ENCODE measurements at places on chromosomes 7 and 10. TPM values are rescaled to one million over a fixed set of nuclear protein-coding genes. Genes with fewer than 3 reads are reported as not detected.
A peak's percentile ranks its signal among the peaks of the same experiment; 100 is the strongest.

- peak overlapping the region; percentile 65 for H3K27ac ChIP-seq
- H3K36me3 ChIP-seq, result peaks cover 18% of the 10 kb centered on the region
- H3K4me1 ChIP-seq, result peaks cover 37% of the 10 kb centered on the region
- DNase-seq, result peak; percentile 72
- H3K27me3 ChIP-seq, result no peaks in the 10 kb centered on the region
These were observed 231.2 kb downstream of the EXOC4 start for GRCh38 chr7:133484086-133484485.

DNA sequence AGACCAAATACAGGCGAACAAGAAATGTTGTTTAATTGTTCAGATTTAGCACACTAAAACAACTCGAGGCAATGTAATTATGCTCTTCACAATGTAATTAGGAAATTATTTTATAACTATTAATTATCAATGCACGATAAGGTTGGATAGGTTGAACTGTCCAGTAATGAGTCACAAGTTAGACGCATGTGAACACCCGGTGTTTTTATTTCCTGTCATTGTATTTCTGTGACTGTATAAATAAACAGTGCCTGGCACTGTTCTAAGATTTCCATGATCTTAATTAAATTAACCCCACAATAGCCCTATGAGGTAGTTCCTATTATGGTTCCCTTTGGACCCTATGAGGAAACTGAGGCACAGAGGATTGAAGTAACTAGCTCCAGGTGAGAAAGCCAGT is 26.2 kb downstream of the C10orf105 start:
- no peaks in the 10 kb centered on the region for H3K27me3 ChIP-seq
- H3K4me3 ChIP-seq, result no peak overlapping the region
- H3K36me3 ChIP-seq, result no peaks in the 10 kb centered on the region
- DNase-seq, result no peak

GRCh38 chr10:93054486-93054885 is 6.1 kb upstream of the CYP26C1 start:
- no peak overlapping the region for H3K4me3 ChIP-seq
- peaks cover 2% of the 10 kb centered on the region for H3K27me3 ChIP-seq
- H3K36me3 ChIP-seq, result peaks cover 9% of the 10 kb centered on the region
- no peak overlapping the region for H3K27ac ChIP-seq
- no peaks in the 10 kb centered on the region for H3K4me1 ChIP-seq
- DNase-seq, result no peak

- DNase-seq, result peak; percentile 21
- H3K4me3 ChIP-seq, result peak overlapping the region; percentile 89
- H3K36me3 ChIP-seq, result peaks cover 2% of the 10 kb centered on the region
- peak overlapping the region; percentile 95 for H3K27ac ChIP-seq
These were observed 620 bp downstream of the BET1 start for GRCh38 chr7:94003446-94004023.

GRCh38 chr10:78424723-78425122 is 391.1 kb downstream of the RPS24 start:
- H3K4me3 ChIP-seq, result no peak overlapping the region
- no peak overlapping the region for H3K27ac ChIP-seq
- no peaks in the 10 kb centered on the region for H3K36me3 ChIP-seq
- no peaks in the 10 kb centered on the region for H3K4me1 ChIP-seq
- DNase-seq, result no peak

- H3K27me3 ChIP-seq, result no peaks in the 10 kb centered on the region
- H3K4me3 ChIP-seq, result peak overlapping the region; percentile 78
- peaks cover 9% of the 10 kb centered on the region for H3K36me3 ChIP-seq
These were observed 3.5 kb upstream of the ZNF282 start for GRCh38 chr7:149191851-149192250.

DNA sequence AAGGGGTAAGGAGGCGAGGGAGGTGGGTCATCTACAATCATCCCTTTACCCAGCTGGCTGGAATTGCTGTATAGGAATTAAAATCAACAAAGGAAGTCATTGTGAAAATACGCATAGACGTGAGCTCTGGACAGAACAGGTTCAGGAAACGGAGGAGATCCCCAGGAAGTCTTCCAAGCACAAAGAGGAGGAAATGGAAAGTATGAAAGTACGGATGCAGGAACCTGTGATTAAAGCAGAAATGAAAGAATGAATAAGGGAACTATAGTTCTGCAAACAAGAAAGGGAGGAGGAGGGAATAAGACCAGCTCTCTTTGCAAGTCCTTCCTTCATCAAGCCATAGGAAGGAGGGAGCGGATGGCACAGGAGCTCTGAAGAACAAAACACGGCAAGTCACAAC is 61.8 kb downstream of the PYROXD2 start:
- no peak overlapping the region for H3K27ac ChIP-seq
- peaks cover 7% of the 10 kb centered on the region for H3K4me1 ChIP-seq
- peaks cover 48% of the 10 kb centered on the region for H3K27me3 ChIP-seq
- DNase-seq, result no peak

DNA sequence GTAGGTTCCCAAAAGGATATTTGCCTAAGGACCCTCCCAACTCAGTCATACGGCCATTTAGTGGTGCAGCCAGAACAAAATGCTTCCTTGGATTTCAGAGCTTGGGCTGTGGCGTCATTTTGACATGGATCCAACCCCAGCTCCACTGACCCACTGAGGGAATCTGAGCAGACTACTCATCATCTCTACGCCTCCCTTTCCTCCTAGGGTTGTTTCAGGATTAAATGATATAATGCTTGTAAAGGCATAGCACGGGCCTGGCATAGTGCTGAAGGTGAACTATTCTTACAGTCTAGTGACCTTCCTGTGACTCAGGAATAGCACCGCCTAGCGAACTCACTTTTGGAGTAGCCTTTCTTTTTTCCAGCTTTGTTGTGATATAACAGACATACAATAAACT is 70.3 kb upstream of the LOXL4 start:
- DNase-seq, result no peak
- peaks cover 12% of the 10 kb centered on the region for H3K4me1 ChIP-seq
- peaks cover 8% of the 10 kb centered on the region for H3K27me3 ChIP-seq
- no peak overlapping the region for H3K4me3 ChIP-seq
- H3K36me3 ChIP-seq, result no peaks in the 10 kb centered on the region

GRCh38 chr7:33762151-33762910 is 143.0 kb upstream of the BMPER start:
- no peaks in the 10 kb centered on the region for H3K27me3 ChIP-seq
- H3K4me3 ChIP-seq, result no peak overlapping the region
- H3K36me3 ChIP-seq, result no peaks in the 10 kb centered on the region
- no peak overlapping the region for H3K27ac ChIP-seq

DNA sequence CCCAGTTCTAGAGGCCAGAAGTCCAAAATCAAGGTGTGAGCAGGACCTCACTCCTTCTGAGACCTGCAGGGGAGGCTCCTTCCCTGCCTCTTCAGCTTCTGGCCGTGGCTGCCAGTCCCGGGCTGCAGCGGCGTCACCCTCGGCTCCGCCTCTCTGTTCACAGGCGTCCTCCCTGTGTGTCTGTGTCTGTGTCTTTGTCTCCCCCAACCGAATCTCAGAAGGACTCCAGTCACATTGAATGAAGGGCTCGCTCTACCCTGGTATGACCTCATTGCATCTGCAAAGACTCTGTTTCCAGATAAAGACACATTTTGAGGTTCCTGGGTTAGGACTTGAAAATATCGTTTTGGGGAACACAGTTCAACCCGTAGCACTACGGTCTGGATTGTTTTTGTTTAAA is 33.1 kb upstream of the GALNT11 start:
- peak; percentile 69 for DNase-seq
- no peaks in the 10 kb centered on the region for H3K4me1 ChIP-seq
- H3K27me3 ChIP-seq, result peaks cover 6% of the 10 kb centered on the region
- H3K27ac ChIP-seq, result no peak overlapping the region
- no peaks in the 10 kb centered on the region for H3K36me3 ChIP-seq
- no peak overlapping the region for H3K4me3 ChIP-seq

DNA sequence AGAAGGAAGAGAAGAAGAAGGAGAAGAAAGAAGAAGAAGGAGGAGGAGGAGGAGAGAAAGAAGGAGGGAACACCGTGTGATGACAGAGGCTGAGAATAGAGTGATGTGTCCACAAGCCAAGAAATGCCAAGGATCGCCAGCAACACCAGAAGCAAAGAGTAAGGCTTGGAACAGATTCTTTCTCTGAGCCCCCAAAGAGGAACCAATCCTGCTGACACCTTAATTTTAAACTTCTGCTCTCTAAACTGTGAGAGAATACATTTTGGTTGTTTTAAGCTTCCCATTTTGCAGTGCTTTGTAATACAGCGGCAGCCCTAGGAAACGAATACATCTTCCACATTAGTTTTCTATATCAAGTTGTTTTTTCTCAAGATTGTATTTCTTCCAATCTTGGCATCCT is 13.9 kb upstream of the WNT8B start:
- H3K27me3 ChIP-seq, result peaks cover 1% of the 10 kb centered on the region
- no peaks in the 10 kb centered on the region for H3K4me1 ChIP-seq
- H3K4me3 ChIP-seq, result no peak overlapping the region
- no peaks in the 10 kb centered on the region for H3K36me3 ChIP-seq

DNA sequence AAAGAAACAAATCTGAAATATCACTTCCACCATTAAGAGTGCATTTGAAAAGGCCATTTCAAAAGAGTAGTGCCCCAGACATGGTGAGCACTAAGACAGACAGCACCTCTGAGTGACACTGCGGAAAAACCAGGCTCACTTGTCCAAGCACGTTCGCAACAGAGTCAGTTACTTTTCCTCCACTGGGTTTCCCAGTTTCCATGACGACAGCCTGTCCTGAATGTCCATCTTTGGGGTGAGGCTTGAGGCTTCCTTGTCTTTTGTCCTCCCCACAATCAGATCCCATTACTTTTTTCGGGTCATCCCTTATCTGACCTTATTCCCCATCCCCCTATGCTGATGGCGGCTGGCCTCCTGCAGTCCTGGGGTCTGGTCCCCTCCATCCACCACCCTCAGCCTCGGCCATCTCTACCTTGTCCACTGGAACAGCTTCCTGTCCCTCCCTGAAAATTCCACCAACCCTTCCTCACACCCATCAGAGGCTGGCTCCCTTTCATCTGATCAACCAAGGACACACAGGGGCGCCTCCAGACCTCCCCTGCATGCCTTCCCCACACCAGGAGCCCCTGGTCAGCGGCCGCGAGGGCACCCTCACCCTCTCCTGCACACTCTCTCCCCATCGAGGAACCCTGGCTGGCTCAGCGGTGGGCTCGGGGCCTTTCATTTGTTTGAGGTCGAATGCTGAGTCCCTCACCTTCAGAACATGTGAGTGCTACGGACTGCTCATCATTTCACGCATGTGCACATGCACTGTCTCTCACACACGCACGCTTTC is 363.6 kb downstream of the DNAJB6 start:
- no peak for DNase-seq
- H3K36me3 ChIP-seq, result no peaks in the 10 kb centered on the region
- H3K27me3 ChIP-seq, result peaks cover 25% of the 10 kb centered on the region
- no peaks in the 10 kb centered on the region for H3K4me1 ChIP-seq
- H3K4me3 ChIP-seq, result no peak overlapping the region
- no peak overlapping the region for H3K27ac ChIP-seq

DNA sequence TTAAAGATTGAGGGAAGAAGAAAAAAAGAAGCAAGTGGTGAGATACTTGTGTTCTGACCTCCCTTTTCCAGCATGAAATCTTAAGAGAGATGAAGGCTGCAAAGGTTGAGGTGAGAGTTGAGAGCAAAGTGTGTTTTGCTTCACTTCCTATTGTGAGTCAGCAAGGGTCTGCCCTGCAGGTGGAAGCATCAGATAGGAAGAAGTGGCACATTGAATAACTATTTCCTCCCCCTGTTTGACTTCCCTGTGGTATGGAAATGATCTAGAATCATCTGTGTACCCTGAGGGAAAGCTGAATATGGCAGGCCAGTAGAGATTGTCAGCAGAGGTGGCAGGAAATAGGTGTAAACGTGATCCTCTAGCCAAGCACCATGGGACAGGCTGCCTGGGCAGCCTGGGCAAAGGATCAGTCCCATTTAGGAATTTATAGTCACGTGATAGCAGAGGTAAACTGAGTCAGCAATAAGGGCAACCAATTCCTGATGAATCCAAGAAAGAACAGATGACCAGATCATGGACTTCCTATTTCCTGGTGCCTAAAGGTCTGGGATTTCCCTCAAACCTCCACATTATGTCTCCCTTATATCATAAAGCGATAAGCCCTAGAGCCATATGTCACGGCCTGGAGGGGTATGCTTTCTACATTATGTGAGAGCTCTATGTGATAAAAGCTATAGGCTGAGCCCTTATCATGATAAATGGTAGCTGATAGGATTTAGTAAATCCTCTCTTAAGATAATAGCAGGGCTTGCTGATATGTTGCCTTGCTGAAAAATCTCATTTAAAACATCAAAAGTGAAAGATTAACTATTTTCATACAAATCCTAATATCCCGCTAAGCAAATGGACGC is 287.0 kb downstream of the MDFIC start:
- H3K27ac ChIP-seq, result no peak overlapping the region
- H3K36me3 ChIP-seq, result no peaks in the 10 kb centered on the region
- no peaks in the 10 kb centered on the region for H3K4me1 ChIP-seq
- H3K27me3 ChIP-seq, result no peaks in the 10 kb centered on the region
- DNase-seq, result no peak

GRCh38 chr7:151672716-151673115 is 153.0 kb upstream of the RHEB start:
- H3K27ac ChIP-seq, result no peak overlapping the region
- no peak overlapping the region for H3K4me3 ChIP-seq
- H3K4me1 ChIP-seq, result peaks cover 1% of the 10 kb centered on the region
- peaks cover 17% of the 10 kb centered on the region for H3K36me3 ChIP-seq

GRCh38 chr7:100407285-100408180 is 21.0 kb downstream of the ZCWPW1 start:
- H3K27me3 ChIP-seq, result no peaks in the 10 kb centered on the region
- no peak overlapping the region for H3K27ac ChIP-seq
- H3K4me1 ChIP-seq, result peaks cover 6% of the 10 kb centered on the region
- no peak overlapping the region for H3K4me3 ChIP-seq
- DNase-seq, result peak; percentile 59
- H3K36me3 ChIP-seq, result no peaks in the 10 kb centered on the region

- H3K4me1 ChIP-seq, result no peaks in the 10 kb centered on the region
- H3K36me3 ChIP-seq, result no peaks in the 10 kb centered on the region
- no peak overlapping the region for H3K4me3 ChIP-seq
- H3K27ac ChIP-seq, result no peak overlapping the region
- no peak for DNase-seq
- no peaks in the 10 kb centered on the region for H3K27me3 ChIP-seq
These were observed 344.5 kb downstream of the PCLO start for GRCh38 chr7:82818171-82818570.

DNA sequence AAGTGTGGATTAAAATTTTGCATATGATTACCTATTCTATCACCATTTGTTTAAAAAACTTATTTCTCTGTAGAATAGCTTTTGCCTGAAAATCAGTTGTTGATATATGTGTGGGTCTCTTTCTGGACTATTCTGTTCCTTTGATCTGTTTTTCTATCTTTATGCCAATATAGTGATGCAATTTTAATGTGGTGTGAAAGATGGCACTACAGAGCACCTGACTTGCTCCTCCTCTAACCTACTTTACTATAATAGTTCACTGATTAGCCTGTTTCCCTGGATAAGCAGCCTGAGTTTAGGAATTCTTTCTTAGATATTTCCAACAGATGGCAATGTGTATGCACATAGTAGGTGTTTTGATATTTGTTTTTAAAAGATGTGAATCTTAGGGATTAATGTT is 294.5 kb downstream of the AUTS2 start:
- H3K36me3 ChIP-seq, result no peaks in the 10 kb centered on the region
- no peak for DNase-seq
- H3K27ac ChIP-seq, result no peak overlapping the region
- H3K4me3 ChIP-seq, result no peak overlapping the region
- H3K27me3 ChIP-seq, result peaks cover 2% of the 10 kb centered on the region
- H3K4me1 ChIP-seq, result peaks cover 1% of the 10 kb centered on the region

The BMS1 gene
- total RNA-seq, result 28.1 TPM

The PCLO gene
- not detected for total RNA-seq

The CCZ1B gene
- 48.7 TPM for total RNA-seq

The HPSE2 gene
- total RNA-seq, result not detected

The RASSF4 gene
- 1.8 TPM for total RNA-seq

The PYROXD2 gene
- 6.2 TPM for total RNA-seq

The SFRP5 gene
- total RNA-seq, result 0.60 TPM

The FAM13C gene
- not detected for total RNA-seq

The LAMB1 gene
- total RNA-seq, result 0.36 TPM

The SEMA3E gene
- not detected for total RNA-seq
